ENCODE measurements at places on chromosomes 7 and 10. TPM values are rescaled to one million over a fixed set of nuclear protein-coding genes. Genes with fewer than 3 reads are reported as not detected.
A peak's percentile ranks its signal among the peaks of the same experiment; 100 is the strongest.

- no peak for DNase-seq
These were observed 221.1 kb downstream of the EBF3 start for GRCh38 chr10:129742742-129743550.

- DNase-seq = no peak
These were observed 271.7 kb downstream of the TCF7L2 start for GRCh38 chr10:113221756-113222168.

DNA sequence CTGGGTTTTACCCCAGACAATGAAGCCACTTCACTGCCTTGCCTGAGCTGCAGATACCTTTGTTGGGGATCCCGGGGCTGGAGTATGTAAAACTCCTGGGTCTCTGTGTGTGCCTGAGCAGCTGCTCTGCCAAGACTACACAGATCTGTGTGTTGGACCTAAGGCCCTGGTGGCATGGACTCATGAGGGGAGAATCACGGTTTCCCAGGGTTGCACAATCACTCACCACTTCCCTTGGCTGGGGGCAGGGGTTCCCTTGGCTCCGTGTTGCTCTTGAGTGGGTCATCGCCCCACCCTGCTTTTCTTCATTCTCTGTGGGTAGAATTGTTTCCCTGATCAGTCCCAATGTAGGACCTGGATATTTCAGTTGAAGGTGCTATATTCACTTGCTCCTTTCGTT lies 13.9 kb upstream of the TBATA start:
- DNase-seq = no peak

GRCh38 chr10:77237120-77237519 lies 400.5 kb downstream of the KCNMA1 start:
- DNase-seq = no peak

DNA sequence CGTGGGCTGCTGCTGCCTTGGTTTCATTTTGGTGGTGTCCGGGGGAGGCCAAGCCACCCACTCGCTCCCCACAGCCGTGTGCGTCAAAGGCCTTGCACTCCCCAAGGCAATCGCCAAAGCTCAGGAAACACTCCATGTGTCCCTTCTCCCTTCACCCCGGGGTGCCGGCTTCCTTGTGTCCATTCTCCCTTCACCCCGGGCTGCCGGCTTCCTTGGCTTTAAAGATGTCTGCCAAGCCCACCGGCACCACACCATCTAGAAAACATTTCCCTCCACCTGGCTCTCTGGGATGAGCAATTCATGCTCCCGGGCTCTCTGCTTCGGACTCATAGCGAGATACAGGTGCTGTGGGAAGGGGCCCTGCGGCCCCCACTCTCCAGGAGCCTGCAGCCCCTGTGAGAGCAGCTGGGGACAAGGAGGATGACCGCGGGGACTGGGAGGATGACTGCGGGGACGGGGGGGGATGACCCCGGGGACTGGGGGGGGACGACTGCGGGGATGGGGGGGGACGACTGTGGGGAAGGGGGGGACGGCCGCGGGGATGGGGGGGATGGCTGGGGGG lies 322.1 kb downstream of the DNAJB6 start:
- peak; percentile 75 for DNase-seq

- no peak for DNase-seq
These were observed 442.8 kb downstream of the PLXNA4 start for GRCh38 chr7:132133501-132133900.

GRCh38 chr7:106012935-106013439 lies 49.9 kb downstream of the CDHR3 start:
- peak; percentile 79 for DNase-seq

- no peak for DNase-seq
These were observed 304.7 kb upstream of the AOAH start for GRCh38 chr7:37028909-37029440.

- no peak for DNase-seq
These were observed 25.2 kb downstream of the NHLRC2 start for GRCh38 chr10:113879691-113880090.

DNA sequence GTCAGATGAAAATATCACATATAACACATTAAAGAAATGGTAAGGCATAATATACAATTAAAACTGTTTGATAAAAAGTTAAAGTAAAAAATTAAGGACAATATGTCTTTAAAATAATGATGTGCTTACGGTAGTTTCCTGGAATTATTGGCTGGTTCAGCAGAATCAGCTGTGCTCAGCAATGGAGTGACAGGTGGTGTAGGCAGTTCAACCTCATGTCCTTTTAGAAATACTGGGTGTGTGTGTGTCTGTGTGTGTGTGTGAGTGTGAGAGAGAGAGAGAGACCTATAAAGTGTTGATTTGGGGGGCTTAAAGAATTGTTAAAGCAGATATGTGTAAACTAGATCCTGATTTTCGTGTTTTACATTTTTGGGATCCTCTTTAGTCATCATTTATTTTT lies 141.2 kb downstream of the ADAM22 start:
- no peak for DNase-seq

- DNase-seq = no peak
These were observed 22.1 kb downstream of the CLDN12 start for GRCh38 chr7:90425376-90425775.

DNA sequence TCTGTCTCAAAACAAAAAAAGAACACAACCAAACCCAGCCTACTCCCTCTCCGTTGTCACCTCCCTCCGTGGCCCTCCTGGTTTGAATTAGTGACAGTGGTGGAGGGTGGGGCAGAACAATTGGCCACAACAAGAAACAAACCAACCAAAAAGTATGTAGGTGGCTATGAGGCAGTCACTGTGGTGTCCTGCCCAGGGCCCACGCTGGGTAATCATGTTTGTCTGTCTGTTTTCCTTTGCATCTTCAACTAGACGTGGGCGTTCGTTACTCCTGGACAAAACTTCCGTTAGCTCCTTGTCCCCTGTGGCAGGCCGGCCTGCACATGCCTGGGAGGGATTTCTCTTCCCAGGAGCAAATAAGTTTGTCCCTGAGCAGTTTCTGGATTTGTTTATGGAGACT lies 78.4 kb downstream of the XRCC2 start:
- DNase-seq = peak; percentile 30

- DNase-seq = no peak
These were observed 8.1 kb downstream of the POR start for GRCh38 chr7:75922966-75923603.

DNA sequence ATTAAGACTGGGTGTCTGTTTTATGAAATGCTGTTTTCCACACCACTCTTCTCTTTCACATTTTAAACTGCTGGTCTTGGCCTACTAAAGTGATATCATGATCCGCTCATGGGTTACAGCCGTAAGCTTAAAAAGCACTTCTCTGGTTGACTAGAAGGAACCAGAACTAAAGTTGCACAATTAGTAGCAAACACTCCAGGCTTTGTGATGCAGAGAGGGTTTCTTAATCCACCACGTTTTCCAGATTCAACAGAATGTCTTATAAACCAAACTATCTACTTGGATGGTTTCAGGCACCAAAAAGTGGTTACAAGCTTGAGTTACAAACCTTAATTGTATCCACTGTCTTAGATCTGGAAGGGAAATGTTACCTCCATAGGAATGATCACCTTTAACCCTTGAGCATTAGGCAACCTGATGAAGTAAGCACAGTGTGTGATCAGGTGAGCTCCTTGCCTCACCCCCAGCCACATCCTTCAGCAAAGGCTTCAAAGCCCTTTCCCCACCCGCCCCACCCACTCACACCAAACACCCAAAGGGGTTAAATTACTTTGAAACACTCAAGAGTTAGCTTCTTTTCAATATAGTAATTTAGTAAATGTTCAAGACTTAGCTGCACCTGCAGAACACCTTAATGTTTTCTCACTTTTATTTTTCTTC lies 3.5 kb downstream of the ELMO1 start:
- DNase-seq = peak; percentile 59

DNA sequence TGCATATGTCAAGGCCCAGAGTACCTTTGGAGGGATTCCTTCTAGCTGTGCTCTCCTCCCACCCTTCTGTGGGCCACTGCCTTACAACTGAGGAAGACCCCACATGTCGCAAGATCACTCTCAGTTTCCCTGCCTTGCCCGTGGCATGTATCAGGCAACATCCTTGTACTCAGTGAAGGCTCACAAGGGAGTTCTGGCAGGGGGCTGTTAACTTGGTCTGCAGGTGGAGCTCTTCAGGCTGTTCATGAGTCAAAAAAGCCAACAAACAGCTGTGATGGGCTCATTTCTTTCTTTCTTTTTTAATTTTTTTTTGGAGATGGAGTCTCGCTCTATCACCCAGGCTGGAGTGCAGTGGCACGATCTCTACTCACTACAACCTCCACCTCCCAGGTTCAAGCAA lies 513.0 kb upstream of the ANKRD30A start:
- no peak for DNase-seq

DNA sequence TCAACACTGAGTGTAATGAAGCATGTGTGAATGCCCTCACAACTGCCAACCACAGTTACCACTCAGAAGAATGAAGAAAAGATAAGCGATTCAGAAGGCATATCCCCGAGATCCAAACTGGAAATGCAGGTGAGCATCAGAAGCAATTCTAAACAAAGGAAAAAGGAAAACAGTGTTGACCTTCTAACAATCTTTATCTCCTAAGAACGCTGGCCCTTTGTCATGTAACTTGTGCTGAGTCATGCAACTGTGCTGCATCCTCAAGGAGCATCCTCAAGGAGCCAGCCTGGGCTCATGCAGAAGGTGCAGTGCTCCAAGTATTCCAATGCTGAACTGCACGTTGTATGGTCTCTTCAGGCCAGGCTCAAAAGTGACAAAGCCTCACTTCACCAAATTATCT lies 30.6 kb downstream of the SEC61G start:
- DNase-seq = no peak

DNA sequence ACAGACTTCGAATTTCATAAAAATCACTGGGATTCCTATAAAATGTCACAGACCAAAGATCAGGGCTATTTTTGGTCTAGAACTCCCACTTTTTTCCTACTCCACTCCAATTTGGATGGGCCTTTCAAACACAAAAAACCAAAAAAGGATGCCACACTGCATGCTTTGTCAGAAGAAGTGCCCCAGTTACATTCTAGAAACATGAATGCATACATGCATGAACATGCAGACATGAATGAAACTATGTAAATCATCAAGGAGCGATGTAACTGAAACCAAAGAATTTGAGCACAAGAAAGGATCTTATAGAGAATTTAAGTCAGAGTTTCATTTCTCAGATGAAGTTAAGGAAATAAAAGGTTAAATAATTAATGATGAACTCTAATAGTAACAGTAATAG lies 31.8 kb upstream of the FAM133B start:
- no peak for DNase-seq

DNA sequence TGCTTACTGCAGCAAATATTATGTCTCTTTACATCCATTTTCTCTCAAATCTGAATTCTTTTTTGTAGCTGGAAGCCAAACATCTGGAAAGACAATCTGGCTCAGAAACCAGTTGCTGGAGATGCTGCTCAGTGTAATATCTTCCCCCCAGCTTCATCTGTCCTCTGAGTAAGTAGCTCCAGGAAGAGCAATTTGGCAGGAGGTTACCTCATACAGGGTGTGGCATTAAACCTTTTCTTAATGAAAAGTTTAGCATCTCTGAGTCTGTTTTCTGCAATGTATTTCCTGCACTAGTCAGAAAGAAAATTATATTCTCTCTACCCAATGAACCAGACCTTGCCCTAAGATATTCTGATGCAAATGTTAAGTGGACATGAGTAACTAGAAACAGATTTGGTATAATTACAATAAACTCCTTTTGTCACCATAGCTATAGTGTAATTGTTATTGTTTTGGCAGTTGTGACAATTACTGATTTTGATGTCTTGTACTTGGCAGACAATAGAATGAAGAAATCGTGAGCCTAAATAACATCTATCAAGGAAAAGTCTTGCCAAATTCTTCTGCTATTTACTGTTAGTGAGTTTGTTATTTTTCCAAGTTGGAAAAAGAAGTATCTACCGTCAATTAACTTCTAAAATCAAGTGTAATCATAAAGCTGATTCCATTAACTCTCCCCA lies 123.3 kb downstream of the WDFY4 start:
- no peak for DNase-seq

- DNase-seq = no peak
These were observed 271.2 kb downstream of the MAGI2 start for GRCh38 chr7:79182283-79182682.

GRCh38 chr10:62826273-62826672 lies 10.1 kb upstream of the EGR2 start:
- no peak for DNase-seq

- no peak for DNase-seq
These were observed 4.8 kb upstream of the GCK start for GRCh38 chr7:44194069-44194468.

DNA sequence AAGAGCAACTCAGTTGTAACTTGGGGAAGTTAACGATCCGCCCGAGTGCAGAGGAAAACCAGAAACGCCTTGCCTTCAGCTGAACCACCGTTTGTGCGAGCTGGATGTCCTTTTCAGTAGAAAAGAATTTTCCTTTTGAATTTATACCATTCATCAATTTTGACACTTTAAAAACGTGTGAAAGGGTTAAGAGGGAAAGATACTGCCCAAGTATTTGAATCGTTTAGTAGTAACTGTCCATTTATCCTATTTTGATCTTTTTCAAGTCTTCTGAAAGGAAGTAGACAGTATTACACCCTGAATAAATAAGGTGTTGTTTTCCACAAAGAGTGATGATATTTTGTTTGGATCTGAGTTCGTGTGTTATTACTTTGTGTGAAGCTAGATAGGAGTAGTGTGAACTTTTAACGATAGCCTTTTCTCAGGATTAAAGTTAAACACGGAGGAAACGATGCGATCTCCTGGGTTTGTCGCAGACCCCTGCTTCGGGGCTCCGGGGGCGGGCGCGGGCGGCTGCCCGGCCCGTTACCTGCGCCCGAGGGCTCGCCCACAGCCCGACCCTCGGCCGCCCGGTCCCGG lies 830 bp upstream of the BMI1 start:
- DNase-seq = no peak

GRCh38 chr7:22853138-22853537 lies 30.5 kb upstream of the TOMM7 start:
- DNase-seq = no peak

DNA sequence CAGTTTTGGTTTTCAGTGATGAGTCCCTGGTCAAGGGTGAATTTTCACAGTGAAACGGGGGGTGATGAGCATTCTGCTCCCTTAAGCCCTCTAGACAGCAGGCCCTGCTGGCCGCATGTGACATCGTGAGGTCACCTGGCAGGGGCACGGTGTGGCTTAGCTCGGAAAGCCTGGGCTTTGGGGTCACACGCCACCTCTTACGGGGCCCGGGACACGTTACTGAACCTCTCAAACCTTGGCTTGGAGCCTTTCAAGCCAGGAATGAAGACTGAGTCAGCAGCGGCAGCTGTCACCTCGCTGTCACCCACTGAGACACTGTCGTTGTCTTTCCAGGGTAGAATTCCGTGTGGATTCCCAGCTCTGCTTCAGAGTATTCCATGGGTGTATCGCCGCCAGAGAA lies 4.1 kb downstream of the GET4 start:
- no peak for DNase-seq

- no peak for DNase-seq
These were observed 18.4 kb upstream of the HABP2 start for GRCh38 chr10:113534423-113534822.

GRCh38 chr7:103379270-103379975 lies 32.0 kb downstream of the PSMC2 start:
- DNase-seq = no peak

- DNase-seq = no peak
These were observed 693.9 kb downstream of the REEP3 start for GRCh38 chr10:64215088-64215487.

- no peak for DNase-seq
These were observed 82.4 kb upstream of the ITGB1 start for GRCh38 chr10:33040436-33040835.

Gene ORAI2
- total RNA-seq = 57.5 TPM

Gene PBLD
- 13.4 TPM for total RNA-seq

Gene PSMA2
- total RNA-seq = 50.3 TPM

Gene ELFN1
- 12.7 TPM for total RNA-seq

Gene TDRD1
- 0.59 TPM for total RNA-seq

Gene CREM
- total RNA-seq = 19.7 TPM

Gene NODAL
- not detected for total RNA-seq

Gene ZNF736
- total RNA-seq = 14.4 TPM

Gene CRHR2
- total RNA-seq = not detected

Gene OIT3
- under 0.01 TPM for total RNA-seq

Gene KCNH2
- total RNA-seq = not detected

All from osteoblast (primary cell).